Activated gamma-delta T cell (primary cell): ENCODE measurements at places on chromosomes 5 and 9.

GRCh38 chr9:92147852-92148180, 32.6 kb upstream of the SPTLC1 start:
- no peak for DNase-seq

DNA sequence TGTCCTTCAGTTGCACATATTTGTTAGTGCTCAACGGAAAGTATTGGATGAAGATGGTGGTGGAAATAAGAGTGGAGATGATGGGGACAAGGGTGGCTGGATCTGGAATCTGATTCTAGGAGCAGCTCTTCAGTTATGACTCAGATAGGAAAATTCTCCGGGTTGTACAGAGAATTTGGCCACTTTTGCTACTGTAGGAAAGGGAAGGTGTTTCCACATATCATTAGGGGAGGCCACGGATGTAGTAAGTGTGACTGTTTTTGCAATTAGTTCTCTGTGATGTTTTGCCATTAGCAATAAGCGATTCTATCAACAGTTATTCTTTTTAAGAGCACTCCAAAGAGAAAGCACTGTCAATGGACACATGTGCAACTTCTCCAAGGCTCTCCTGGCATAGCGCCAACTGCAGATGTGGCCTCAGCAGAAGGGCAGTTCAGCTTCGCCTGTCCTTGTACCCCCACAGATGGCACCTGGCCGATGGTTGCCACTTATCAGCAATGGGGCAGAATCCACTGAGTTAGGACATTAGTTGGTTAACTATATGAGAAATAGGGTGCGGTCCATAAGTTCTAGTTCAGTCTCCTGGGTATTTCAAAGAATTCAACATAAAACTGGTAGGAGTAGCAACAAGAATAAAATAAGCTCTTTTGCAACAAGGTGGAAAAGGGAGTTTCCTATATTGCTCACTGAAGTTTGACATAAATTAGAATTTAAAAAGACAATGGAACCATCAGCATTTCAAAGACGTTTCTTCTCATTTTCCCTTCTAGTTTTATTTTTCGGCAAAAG, 96.3 kb downstream of the ARSB start:
- no peak for DNase-seq

- DNase-seq: no peak
Measured at GRCh38 chr5:172511952-172512351, 57.6 kb upstream of the SH3PXD2B start.

DNA sequence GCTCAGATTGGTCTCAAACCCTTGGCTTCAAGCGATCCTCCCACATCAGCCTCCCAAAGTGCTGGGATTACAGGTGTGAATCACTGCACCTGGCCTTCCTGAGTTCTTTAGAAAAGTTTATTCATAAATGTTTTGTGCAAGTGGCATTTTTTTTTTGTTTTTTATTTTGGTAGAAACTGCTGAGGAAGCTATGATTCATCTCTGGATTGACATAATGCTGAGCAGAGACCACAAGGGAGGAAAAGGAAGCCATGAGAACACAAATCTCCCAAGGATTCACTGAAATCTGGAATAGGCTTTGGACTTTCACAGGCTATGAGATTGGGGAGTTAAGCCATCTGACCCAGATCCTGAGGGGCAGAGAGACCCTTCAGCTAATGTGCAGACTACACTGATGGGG, 3.4 kb upstream of the SLC46A2 start:
- DNase-seq: no peak

DNA sequence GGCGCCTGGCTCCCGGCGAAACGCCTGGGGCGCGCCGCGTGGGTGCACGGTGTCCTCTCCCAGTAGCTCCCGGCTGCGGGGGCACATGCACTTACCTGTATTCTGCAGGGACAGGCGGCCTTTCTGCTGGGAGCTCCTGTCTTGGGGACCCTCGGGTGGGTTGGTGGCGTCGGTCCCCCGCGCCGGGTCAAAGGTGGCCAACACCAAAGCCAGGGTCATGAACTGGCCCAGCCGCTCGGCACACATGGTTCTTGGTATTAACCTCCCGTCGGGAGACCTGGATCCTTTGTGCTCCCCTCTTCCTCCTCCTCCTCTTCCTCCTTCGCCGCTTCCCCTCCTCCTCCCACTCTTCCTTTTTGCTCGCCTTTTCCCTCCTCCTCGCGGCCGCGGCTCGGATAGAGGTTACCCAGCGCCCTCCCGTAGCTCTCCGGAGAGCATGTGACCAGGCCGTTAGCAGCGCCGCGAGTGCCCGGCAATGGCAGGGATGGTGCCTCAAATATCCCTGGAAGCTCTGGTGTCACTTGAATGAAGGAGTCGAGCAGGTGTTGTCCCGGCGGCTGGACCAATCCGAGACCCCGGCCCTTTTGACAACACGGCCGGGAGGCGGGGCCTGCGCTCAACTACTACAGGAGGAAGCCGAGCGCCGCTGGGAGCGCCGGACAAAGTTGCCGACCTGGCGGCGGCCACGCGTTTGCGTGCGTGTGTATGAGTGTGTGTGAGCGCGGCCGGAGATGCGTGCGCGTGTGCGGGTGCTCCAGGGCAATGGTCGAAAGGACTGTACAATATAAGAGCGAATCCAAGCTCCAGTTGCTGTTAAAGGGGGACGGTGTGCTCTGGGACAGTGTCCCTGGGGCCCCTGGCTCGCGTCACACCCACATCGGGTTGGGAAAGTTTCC, at the start of gene STC2:
Gene STC2 (minus strand): TSS at position 467 of the 896 bp plus-strand sequence. CDS start 221 bp downstream, at position 246.
- DNase-seq: no peak

GRCh38 chr9:91415290-91415689, 8.3 kb downstream of the NFIL3 start:
- no peak for DNase-seq

DNA sequence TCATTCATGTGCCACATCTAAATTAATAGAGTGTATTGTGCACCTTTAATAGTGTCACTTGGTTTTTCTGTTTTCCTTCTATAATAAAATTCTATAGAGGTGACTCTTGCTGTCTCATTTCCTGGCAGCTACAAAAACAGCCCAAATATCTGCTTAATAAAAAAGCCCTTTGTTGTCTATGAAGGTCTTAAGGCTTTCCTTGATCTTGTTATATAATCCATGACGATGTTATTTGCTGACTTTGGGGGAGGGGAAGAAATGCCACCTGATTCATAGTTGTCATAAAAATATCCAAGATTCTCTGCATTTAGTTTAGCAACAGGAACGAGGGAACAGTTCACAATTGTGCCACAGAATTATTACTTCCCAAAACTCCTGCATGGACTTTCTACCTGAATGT, 31.3 kb downstream of the CPEB4 start:
- DNase-seq: no peak

DNA sequence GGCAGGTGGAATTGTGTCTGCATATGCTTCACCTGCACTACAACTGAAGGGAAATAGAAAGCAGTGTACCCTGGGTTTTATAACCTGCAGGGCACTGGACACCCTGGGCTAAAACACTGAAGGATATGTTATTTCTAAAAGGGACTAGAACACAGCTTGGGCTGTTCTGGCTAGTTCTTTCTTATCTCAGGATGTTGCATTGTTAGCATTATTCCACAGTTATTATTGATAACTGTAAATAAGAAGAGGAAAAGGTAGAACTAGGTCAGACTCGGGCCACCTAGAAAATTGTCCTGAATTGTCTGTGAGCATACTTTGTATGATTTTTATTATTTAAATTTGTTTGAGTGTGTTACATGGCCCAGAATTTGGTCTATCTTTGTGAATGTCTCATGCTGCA, 493.9 kb upstream of the CDH9 start:
- no peak for DNase-seq

DNA sequence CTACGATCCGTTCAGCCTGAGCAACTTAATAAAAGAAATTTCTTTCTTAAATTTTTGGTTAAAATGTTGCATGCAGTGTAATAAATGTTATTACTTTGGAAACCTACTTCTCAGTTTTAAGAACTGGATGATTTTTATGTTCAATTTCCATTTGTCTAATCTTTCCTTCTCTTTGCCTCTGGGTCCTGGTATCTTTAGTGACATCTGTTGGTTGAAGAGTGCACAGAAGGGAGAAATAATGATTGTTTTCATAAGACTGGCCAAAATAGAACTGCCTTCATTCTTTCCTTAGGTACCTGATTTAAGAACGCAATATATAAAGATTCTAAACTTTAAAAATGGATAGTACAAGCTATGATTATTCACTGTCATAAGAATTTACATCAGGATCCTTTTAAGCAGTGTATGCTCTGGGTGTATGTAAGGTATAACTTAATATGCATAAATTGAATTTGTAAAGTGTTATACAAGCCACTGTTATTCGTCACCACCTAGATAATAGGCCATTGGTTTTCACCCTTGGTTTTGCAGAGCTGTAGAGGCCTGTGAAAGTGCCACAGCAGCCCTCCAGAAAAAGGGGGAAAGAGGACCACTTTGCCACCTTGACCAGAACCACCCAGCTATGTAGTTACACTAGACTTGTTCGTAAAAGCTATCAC, 82.8 kb upstream of the TLX3 start:
- no peak for DNase-seq

- DNase-seq: no peak
Measured at GRCh38 chr5:67209141-67209771, 12.7 kb upstream of the CD180 start.

DNA sequence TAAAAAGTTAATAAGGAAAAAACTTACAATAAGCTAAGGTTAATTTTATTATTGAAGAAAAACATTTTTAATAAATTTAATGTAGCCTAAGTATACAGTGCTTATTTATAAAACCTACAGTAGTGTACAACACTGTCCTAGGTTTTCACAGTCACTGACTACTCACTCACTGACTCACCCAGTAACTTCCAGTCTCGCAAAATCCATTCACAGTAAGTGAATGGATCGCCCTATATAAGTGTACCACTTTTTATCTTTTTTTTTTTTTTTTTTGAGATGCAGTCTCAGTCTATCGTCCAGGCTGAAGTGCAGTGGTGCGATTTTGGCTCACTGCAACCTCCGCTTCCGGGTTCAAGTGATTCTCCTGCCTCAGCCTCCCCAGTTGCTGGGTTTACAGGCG, 47.7 kb downstream of the FNIP1 start:
- DNase-seq: no peak

- no peak for DNase-seq
Measured at GRCh38 chr5:150350524-150351344, 6.8 kb upstream of the TCOF1 start.

- DNase-seq: peak; percentile 37
Measured at GRCh38 chr9:99822109-99822805, 572 bp downstream of the NR4A3 start.

DNA sequence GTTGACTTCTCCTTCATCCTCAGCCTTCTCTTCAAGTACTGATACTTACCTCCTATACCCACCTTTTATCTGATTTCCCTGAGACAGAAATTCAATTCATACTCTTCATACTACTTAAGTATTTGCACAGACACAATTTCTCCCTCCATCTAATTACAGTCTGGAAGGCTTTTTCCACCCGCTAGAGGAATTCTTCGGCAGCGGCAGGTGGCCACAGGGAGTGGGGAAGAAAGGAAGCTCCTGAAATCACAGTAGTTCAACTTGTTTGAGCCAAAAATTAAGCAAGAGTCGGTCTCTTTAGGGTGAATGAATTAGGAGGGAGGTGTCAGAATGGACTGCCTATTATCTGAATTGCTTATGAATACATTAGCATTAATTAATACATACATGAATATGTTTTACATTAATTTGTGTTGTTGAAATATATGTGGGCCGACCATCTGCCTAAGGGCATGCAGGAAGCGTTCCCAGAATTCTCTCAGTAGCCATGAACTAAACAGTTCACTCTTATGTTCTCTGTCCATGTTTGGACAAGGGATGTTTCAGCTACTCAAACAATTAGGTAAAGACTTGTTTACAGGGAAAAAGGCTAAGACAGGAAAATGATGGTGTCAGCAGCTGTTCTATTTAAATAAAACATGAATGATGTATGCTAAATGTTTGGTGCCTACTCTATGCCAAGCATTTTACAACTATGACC, 101.4 kb upstream of the SMARCA2 start:
- DNase-seq: no peak

GRCh38 chr9:70600506-70600905, 186.0 kb upstream of the KLF9 start:
- no peak for DNase-seq

GRCh38 chr9:131567910-131568309, 22.6 kb downstream of the PRRT1B start:
- DNase-seq: no peak

DNA sequence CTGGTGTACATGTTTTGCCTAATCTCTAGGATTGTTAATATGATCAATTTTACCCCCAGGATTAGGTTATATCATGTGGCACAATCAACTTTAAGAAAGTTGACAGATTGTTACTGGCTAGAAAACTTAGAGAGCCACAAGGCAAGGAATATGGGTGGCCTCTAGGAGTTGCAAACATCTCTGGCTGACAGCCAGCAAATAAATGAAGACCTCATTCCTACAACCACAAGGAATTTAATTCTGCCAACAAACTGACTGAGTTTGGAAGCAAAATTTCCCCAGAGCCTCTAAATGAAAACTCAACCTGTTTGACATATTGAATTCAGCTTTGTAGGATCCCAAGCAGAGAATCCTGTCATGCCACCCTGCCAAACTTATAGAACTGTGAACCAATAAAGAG, 196.4 kb upstream of the PTGER4 start:
- no peak for DNase-seq

DNA sequence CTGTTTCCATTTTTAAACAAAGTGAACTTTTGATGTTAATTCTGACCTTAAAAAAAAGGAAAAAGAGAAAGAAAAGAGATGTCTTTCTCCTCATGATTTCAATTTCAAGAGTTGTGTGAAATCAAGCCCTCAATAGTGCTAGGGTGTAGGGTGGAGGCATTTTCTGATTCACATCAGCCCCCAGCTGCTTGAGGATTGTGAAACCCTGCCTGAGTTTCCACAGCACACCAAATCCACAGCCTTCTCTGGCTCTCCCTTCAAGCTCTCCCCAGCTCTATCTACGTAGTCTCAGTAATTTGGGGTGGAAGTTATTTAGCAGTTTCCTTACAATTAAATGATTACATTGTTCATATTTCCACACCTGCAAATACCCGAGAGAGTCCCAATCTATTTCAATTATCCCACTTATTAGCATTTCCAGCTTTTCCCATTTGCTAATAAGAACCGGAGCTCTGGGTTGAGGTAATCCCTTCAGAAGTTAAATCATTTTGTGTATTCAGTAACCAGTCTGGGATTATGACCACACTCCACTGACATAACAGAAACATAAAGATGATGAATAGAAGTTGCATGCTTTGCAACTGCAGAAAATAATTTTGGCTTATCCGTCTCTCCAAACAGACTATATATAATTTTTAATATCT, 54.9 kb downstream of the MTX3 start:
- DNase-seq: no peak

DNA sequence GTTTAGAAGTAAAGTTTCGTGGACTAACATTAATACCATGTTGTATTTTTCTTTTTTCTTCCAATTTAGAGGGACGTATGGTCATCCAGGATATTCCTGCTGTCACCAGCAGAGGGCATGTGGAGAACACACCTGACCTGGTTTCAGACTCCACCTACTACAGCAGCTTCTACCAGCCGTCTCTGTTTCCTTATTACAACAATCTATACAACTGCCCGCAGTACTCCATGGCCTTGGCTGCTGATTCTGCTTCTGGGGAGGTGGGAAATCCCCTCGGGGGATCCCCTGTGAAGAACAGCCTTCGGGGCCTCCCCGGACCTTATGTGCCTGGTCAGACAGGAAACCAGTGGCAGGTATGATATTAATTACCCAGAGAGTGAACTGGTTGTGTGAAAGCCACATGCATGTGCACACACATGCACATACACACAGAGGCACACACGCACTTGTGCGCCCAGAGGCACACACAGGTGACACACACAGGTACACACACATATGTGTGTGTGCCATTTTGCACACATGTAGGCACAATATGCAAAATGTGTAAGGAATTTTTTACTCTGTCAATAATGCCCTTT, 52.4 kb downstream of the DMRT1 start:
- no peak for DNase-seq

GRCh38 chr5:102554728-102555127, 55.9 kb upstream of the SLCO6A1 start:
- no peak for DNase-seq
